Right ventricle myocardium inferior (tissue), 1 donor: ENCODE measurements at places on chromosomes 2 and 18. TPM values are rescaled to one million over a fixed set of nuclear protein-coding genes. Genes with fewer than 3 reads are reported as not detected.

Gene SERPINB12
- not detected for total RNA-seq

Gene B3GNT7
- 9.1 TPM for total RNA-seq

Gene SLC35F5
- total RNA-seq = 54.0 TPM

Gene CACNB4
- total RNA-seq = 0.35 TPM

Gene IL36G
- not detected for total RNA-seq

Gene PDE11A
- total RNA-seq = 4.4 TPM

Gene SPDYA
- total RNA-seq = 0.35 TPM

Gene LYG1
- total RNA-seq = 0.57 TPM

Gene EHBP1
- total RNA-seq = 25.7 TPM

Gene ADRA2B
- 6.9 TPM for total RNA-seq

Gene TRABD2A
- total RNA-seq = 0.73 TPM

Gene STON1
- total RNA-seq = 8.0 TPM

Gene DRC1
- 0.30 TPM for total RNA-seq

Gene KCNS3
- total RNA-seq = 4.5 TPM

Gene ALKAL2
- 0.62 TPM for total RNA-seq

Gene ZNF142
- total RNA-seq = 18.6 TPM

Gene XDH
- total RNA-seq = not detected

Gene RDH14
- total RNA-seq = 46.3 TPM

Gene MAL
- 8.7 TPM for total RNA-seq
